ENCODE measurements at places on chromosomes 2 and 18.

DNA sequence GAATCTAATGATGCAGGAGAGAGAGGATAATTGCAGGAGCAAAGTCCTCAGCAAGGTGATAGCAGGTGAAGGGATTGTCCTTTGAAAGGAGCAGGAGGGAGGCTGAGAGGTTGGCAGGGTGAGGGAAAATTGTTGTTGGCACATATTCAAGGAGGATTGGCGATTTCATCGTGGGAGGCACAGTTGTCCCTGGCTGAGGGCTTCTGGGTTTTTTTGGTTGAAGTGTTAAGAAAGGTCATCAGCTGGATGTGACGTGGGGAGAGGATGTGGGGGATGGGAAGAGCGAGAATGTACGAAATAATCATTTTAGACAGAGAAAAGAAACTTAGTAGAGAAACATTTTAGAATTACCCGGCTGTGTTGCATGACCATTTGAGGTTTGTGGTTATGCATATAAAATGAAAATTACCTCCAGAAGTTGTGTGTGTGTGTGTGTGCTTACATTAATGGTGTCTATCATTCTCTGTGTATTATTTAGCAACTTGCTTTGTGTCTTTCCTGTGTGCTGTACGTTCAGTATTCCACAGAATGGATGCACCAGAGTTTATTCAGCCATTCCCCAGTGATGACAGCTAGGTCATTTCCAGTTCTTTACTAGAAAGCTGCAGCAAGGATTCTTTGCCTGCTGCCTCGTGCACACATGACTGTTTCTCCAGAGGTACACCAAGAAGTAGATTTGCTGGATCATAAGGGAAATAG is 67.6 kb downstream of the SDC1 start:
- no peak for DNase-seq

DNA sequence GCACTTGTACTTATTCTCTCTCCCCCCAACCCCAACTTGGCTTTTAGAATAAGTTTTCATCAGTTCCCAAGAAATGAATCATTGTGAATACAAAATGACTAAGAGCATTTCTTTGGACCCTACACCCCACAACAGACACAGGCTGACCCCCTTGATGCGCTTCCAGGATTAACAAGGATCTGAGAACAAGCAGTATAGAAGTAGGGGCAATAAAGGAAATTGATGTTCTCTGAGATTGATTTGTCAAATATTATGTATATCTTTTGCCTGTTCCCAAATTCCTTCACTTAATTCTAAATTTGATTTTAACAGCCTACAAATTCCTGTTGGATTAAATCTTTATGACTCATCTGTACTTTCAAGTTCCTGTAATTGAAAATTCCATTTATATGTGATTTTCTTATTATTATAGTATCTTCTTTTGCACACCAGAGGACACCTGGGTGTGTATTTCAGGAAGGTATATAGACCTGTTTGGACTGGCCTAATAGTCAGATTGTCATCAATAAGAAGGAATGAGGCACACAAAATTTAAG is 10.2 kb upstream of the PTPN4 start:
- no peak for DNase-seq

GRCh38 chr2:45533771-45534170 is 77.3 kb downstream of the SRBD1 start:
- no peak for DNase-seq

DNA sequence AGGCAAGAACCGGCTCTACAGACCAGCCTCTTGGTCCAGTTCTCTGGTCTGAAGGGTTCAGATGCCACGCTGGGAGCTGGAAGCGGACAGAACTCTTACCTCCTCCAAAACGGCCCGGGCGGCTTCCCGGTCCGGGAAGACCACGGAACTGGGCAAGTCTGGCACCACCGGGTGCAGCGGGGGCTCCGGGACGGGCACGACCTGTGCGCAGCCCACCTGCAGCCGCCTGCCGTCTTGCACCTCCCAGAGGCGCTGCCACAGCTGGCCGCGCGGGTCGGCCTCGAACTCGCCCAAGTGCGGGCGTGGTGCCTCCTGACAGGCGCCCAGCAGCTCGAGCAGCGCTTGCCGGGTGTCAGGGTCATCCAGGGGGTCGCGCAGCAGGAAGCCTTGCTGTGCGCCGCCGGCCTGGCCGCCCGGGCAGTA is 773 bp downstream of the CMPK2 start:
- DNase-seq: no peak

- no peak for DNase-seq
These were observed 204.3 kb downstream of the KLHL29 start for GRCh38 chr2:23589220-23589647.

GRCh38 chr2:177295484-177295883 is 31.0 kb upstream of the NFE2L2 start:
- DNase-seq: no peak

DNA sequence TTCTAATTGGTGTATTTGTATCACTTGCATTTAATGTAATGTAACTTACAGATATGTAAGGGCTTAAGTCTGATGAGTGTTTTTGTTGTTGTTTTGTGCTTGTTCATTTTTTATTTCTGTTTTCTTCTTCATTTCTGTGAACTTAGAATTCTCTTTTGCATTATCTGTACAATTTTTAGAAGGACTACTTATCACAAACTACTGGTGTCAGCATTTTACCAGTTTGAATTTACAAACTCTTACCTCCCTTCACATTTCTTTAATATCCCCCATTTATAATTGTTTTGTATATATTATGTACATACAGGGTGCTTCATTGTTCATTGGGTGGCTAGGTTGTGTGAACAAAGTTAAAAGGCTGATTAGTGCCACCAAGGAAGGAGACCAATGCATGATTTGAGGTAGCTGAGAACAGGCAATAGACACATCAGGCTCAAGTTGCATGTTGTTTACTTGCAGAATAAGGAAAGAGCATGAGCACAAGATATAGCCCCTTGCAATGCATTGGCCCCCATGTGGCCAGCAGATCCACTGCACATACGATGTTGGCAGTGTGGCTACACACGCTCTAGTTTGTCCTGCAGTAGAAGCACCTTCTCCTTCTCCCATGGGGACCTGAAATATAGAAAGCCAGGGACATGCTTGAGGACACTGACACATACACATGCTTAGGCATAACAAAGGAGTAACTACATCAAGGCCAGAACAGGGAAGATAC is 198.2 kb downstream of the CD8B2 start:
- DNase-seq: no peak

GRCh38 chr2:232350804-232351685 is 27.5 kb upstream of the ALPP start:
- DNase-seq: no peak

DNA sequence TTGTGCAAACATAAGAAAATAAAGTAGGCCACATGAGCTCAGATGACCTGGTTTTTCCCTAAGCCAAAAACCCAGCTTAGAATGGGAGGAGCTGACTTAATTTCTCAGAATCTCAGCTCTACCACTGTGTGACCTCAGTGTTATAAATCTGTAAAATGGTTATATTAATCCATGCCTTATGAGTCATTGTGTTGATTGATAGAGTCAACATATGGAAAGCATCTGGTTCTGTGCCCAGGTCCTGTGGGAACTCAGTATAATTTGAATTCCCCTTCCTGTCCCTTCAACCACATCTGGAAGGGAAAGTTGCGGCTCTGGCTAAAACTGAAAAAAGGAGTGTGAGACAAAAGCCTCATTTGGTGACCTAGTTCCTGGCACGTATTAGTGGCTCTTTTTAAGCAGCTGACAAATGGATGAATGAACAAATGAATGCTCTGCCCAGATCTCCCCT is 25.7 kb downstream of the TMEM177 start:
- no peak for DNase-seq

DNA sequence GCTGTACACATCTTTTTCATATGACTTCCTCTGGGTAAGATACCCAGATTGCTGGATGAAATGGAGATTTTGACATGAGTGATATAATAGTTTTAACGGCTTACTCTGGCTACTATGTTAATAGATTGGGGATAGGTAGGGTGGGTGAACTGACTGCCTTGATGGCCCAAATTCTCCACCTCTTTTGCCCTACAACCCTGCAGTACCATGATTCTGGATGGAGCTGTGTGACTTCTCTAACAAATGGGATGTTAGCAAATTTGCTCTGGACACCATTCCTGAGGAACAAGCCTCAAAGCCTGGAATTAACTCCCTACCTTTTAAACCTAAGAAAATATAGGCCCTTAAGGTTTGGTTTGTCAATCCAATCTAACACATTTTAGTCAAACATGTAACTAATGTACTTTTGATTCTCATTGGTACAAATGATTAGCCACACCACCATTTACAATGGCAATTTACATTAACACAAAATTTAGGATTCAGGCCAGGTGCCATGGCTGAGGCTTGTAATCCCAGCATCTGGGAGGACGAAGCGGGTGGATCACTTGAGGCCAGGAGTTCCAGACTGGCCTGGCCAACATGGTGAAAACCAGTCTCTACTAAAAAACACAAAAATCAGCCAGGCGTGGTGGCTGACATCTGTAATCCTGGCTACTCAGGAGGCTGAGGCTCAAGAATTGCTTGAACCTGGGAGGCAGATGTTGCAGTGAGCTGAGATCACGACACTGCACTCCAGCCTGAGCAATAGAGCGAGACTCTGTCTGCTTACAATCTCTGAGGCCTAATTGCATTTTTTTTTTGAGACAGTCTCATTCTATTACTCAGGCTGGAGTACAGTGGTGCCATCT is 12.8 kb downstream of the CLK1 start:
- no peak for DNase-seq

GRCh38 chr18:31931886-31932240 is 11.1 kb downstream of the TRAPPC8 start:
- DNase-seq: no peak

GRCh38 chr2:28096421-28096820 is 205.9 kb downstream of the BABAM2 start:
- no peak for DNase-seq

GRCh38 chr2:102453501-102453900 is 19.5 kb upstream of the SLC9A4 start:
- no peak for DNase-seq

DNA sequence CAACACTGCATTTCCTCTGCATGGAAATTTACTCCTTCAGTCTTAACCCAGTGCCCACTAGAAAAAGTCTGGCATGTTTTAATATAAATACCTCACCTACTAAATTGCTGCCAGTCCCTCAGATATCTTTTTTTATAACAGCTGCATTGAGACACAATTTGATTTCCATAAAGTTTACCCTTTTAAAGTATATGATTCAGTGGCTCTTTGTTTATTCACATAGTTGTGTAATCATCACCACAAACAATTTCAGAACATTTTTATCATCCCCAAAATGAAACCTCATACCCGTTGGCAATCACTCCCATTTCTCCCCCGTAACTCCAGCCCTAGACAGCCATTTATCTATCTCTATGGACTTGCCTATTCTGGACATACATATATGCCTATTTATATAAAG is 17.0 kb upstream of the FRZB start:
- no peak for DNase-seq

DNA sequence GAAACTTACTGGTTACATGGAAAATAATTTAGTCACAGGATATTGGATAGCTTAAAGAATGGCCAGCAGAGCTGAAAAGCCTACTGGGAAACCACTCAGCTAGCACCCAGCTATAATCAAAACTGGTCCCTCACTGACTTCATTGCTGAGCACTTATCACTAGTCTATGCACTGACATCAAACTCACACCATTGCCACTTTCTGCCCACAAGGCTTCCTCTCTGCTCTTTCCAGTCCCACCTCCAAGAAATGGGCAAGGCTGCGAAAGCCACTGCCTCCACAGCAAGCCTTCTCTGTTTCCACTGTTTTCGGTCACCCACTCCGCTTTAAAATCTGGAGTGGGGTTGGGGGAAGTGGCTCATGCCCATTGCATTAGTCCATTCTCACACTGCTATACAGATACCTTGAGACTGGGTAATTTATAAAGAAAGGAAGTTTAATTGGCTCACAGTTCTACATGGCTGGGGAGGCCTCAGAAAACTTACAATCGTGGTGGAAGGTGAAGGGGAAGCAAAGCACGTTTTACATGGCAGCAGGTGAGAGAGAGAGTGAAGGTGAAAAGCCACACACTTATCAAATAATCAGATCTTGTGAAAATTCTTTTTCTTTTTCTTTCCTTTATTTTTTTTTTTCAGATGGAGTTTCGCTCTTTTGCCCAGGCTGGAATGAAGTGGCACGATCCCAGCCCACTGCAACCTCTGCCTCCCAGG is 77.0 kb upstream of the CERS6 start:
- no peak for DNase-seq
